ENCODE measurements at places on chromosomes 4 and X.

- no peak for DNase-seq
Observed at GRCh38 chr4:3675251-3676115, 90.7 kb upstream of the ADRA2C start.

DNA sequence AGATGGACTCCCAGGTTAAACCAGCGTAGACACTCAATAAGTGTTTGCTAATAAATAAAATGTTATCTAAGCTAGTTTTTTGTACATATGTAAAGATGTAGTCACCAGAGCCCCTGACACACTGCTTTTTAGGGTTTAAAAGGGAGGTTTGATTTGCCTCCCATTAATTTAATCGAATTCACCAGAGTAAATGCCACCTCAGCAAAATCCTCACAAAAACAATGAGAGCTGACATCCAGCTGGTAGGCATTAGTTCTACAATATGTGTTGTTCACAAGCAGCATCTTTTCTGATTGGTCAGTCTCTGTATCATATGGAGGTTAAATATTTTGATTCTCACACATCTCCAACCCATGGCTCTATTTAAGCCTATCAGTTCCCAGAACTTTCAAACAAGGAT is 382.6 kb downstream of the CENPC start:
- DNase-seq, result no peak

- no peak for DNase-seq
Observed at GRCh38 chr4:158599765-158600498, 71.8 kb downstream of the C4orf46 start.

- no peak for DNase-seq
Observed at GRCh38 chr4:6391852-6392188, 80.6 kb downstream of the PPP2R2C start.

DNA sequence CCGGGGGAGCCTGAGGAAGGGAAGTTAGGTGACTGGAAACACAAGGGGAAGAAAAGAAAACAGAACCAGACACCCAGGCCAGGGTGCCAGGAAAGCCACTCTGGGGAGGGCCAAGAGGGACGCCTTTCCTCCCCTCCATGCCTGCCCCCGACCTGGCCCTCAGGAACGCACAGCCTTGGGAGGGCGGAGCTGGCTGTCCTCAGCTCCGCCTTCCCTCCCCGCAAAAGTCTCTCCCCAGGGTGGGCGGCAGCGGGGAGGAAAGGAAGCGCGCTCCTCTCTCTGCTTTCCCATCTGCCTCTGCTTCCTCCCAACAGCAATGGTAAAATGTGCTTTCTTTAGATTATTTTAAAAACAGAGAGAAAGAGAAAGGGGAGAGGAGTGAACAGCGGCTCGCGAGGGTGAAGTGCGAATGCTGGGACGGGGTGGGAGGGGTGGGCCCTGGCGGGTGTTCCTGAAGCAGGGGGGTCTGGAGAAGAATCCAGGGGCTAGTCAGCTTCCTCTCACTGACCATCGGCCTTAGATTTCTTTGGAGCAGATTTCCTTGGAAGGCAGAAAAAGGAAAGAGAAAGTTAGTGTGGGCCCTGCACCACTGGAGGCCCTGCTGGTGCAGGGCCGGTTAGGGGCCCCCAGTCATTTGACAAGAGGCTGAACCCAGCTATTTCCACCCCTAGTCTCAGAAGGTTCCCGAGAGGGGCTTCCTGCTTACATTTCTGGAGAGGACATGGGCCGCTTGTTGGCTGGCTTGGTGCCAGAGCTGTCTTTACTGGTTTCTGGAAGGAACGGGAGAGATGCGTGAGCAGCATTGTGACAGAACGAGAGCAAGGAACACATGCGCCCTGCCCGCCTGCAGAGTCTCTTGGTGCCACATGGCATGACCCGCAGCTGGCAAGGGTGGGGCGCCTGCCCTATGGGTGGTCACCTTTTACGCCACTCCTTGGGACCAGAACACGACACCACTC is 4.7 kb upstream of the RENBP start:
- DNase-seq, result no peak

DNA sequence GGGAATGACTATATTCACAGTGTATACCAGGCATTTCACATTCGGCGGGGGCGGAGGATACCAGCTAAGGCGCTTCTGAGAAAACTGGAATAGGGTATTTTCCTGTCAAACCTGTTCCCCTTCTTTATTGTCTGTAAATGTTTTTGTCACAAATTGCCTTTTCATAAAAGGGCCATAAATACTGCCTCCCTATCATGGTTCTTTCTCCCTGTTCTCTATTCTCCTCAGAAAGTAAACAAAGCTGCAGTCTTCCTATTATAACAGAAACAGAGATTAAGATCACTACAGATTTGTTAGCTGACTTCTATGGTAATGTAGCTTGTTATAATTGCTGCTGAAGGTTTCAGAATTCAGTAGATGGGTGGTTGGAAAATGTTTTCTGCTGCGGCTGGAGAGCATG is 32.2 kb downstream of the MID2 start:
- no peak for DNase-seq

GRCh38 chr4:184641022-184641421 is 8.2 kb downstream of the CASP3 start:
- DNase-seq, result no peak

GRCh38 chr4:86497980-86498862 is 95.9 kb upstream of the PTPN13 start:
- DNase-seq, result no peak

DNA sequence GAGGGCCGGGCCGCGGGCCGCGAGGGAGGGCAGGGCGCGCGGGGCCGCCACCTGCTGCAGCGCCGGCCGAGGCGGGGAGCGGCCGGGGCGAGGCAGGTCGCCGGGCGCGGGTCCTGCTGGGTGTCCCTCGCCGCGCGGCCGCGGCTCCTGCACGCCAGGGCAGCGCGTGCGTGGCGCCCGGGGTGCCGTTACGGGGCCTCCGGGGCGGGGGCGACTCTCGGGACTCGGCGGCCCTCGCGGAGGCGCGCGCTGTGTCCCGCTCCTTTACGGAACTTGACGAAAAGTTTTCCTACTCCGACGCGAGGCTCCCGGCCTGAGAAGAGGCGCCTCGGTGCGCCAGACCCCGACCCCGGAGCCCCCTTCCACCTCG is 329 bp downstream of the TBC1D14 start:
- peak; percentile 47 for DNase-seq

DNA sequence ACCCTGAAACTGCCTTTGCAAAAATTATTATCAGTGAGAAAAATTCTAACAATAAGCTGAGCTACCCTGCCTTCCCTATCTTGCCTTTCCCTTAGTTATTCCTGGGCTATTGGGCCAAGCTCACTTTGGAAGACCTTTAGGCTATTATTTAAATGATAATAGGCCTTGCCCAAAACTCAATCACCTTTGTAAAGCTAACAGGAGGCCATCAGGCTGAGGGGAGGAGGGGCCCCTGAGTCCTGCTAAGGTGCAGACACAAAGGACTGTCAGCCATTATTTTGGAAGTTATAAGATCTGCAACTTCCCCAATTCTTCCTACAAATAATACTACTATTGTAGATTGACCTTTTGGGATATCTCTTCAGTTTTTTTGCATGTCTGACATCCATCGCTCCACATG is 278.8 kb upstream of the DIAPH2 start:
- DNase-seq, result no peak

DNA sequence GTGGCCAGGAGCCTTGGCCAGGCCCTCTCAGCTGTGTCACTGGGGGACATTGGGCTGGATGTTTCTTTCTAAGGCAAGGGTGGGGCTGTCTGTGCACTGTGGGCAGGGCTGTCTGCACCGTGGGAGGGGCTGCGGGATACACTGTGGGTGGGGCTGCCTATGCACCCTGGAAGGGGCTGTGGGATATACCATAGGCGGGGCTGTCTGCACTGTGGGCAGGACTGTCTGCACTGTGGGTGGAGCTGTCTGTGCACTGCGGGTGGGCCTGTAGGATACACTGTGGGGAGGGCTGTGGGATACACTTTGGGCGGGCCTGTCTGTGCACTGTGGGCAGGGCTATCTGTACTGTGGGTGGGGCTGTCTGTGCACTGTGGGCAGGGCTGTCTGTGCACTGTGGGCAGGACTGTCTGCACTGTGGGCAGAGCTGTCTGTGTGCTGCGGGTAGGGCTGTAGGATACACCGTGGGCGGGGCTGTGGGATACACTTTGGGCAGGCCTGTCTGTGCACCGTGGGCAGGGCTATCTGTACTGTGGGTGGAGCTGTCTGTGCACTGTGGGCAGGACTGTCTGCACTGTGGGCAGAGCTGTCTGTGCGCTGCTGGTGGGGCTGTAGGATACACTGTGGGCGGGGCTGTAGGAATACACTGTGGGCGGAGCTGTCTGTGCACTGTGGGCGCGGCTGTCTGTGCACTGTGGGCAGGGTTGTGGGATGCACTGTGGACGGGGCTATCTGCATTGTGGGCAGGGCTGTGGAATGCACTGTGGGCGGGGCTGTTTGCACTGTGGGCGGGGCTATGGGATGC is 31.1 kb downstream of the ACOX3 start:
- DNase-seq, result peak; percentile 84

GRCh38 chrX:24372021-24372763 is 11.8 kb downstream of the SUPT20HL1 start:
- DNase-seq, result no peak

DNA sequence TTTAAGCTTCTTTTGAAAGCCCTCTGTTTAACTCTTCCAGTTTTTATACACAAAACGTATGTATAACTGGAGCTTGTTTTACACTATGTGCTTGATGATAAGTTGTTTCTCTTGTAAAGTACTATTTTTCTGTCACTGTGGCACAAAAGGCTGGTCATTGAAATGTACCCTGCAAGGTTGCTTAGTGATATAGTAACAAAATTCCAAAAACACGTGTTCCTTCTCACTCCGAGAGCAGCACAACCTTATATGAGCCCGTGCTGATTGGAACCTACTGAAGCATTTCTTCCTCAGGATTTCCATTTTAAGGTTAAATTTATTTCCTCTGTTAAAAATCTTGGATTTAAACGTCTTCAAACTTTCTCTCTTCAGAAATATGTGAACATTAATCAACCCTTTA is 772.9 kb upstream of the TENM3 start:
- no peak for DNase-seq

DNA sequence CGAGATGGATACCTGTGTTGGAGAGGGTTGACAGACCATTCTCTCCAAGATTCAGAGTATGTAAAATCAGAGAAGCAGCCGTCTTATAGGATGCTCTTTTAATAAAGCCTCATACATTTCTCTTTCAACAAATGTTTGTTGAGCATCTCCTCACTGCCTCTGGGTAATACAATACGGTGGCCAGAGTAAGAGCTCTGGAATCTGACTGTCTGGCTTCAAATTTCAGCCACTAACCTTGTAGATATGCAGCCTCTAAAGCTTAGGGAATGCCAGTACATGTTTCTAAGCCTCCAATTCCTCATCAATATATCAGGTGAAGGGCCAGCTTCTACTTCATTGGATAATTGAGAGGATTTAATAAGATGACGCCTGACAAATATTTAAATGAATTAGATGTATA is 61.3 kb downstream of the CLNK start:
- no peak for DNase-seq

- no peak for DNase-seq
Observed at GRCh38 chrX:36241397-36241796, 321.9 kb downstream of the CFAP47 start.

DNA sequence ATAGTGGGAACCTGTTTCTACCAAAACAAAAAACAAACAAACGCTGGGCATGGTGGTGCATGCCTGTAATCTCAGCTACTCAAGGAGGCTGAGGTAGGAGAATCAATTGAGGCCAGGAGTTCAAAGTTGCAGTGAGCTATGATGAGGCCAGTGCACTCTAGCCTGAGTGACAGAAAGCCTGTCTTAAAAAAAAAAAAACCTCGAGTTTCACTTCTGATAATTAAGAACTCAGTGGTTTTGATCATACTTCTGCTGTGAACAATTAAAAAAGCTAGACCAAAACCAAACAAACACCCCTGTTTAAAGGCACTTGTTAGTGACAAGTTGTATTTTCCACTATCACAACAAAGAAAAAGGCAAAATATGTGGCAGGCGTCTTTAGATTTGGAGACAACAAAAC is 15.0 kb upstream of the UBE2D3 start:
- DNase-seq, result no peak

DNA sequence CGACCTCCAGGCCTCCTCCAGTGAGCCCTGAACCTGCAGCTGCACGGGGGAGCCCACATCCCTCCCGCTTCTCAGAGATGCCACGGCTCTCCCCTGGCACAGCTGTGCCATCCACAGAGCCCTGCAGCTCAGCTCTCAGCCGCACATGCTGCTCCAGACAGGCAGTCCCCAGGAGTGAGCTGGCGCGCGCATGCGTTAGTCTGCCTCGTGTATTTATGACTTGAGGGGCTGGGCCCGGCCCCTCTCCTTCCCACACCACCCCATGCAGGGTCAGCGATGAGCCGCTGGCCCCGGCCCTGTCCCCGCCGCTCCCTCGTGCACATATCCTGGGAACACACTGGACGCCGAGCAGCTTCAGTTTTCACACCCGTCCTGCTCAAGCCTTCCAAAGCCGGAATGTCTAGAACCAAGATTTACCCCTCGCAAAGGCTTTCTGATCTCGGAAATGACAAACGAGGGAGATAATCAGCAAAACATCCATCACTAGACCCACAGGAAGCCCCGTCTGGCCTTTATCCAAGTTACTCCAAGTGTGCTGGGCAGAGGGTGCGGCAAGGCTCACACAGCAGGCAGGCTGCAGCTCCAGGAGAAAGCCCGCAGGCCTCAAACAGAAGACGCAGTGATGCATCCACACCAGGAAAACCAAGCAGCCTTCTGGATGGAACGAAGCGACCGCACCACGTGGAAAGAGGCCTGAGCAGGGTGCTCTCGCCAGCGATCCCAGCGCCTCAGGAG is 24.3 kb downstream of the GAK start:
- no peak for DNase-seq

DNA sequence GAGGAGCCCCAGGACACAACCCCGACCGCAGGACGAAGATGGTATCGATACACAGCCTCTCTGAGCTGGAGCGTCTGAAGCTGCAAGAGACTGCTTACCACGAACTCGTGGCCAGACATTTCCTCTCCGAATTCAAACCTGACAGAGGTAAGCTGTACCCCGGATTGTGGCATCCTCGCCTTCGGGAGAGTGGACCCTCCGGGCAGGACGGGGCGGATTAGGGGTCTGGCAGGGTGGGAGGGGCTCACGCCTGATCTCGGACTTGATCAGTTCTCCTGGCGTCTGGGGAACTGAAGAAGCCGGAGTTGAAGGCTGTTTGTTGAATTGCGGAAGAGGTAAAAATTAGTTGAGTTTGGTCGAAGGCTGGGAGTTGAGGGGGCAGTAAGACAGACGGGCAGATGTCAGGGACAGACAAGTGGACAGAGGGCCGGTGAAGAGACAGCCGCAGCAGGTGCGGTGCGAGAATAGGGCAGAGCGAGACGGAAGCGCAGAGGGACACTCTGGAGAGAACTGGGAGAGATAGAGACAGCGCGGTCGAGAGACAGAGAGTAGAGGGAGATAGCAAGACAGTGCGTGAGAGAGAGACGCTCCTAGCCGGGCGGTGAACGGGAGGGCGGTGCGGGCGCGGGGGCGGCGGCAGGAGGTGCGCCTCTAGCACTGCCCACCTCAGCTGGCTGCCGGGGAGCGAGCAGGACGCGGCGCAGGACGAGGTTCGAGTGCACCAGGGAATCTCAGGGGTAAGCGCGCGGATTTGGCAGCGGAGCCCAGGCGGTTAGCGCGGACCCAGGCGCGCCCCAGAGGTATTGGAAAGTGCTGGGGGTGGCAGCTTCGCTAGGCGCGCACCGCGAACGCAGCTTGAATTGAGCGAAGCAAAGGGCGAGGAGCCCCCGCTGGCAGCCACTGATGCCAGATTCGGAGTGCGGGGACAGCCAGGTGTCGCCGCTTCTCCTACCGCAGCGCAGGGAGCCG is 23.9 kb downstream of the ARHGAP36 start:
- no peak for DNase-seq

Data from activated CD4-positive, alpha-beta memory T cell treated with anti-CD3 and anti-CD28 coated beads, Interleukin-2, amount 10 ng/mL, durations not matched to agents 7 days and 5 days (primary cell).